Anterior cingulate cortex (tissue), 58 donors: ENCODE measurements at places on chromosomes 6 and 20.

- DNase-seq = no peak
Measured at GRCh38 chr20:32672982-32673851, 524 bp downstream of the C20orf203 start.

- DNase-seq = no peak
Measured at GRCh38 chr6:108966855-108967755, 118.9 kb downstream of the ARMC2 start.

- DNase-seq = no peak
Measured at GRCh38 chr20:20184706-20185105, 132.4 kb downstream of the CFAP61 start.

- no peak for DNase-seq
Measured at GRCh38 chr6:29757282-29757681, 34.0 kb downstream of the HLA-F start.

GRCh38 chr20:10475225-10475624 is 40.1 kb downstream of the SLX4IP start:
- DNase-seq = no peak

- no peak for DNase-seq
Measured at GRCh38 chr6:151412909-151413308, 21.6 kb upstream of the ZBTB2 start.

DNA sequence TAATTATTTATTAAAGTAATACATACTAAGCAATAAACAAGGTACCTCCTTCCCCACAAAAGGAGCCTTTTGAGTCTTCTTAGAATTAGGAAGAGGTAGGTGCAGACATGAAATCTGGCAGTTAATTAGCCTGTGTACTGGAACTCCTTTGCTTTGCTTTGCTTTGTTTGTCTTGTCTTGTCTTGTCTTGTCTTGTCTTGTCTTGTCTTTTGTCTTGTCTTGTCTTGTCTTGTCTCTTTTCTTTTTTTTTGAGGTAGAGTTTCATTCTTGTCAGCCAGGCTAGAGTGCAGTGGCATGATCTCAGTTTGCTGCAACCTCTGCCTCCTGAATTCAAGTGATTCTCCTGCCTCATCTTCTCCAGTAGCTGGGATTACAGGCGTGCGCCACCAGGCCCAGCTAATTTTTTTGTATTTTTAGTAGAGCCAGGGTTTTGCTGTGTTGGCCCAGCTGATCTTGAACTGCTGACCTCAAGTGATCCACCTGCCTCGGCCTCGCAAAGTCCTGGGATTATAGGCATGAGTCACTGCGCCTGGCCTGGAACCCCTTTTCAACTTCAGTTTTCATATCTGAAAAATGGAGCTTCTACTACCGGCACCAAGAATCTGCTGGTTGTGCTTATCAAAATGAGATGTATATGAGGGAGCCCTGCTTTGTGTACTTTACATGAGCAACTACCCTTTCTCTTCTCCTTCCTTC is 301.2 kb downstream of the CDKAL1 start:
- DNase-seq = no peak

GRCh38 chr6:108437821-108438220 is 122.9 kb upstream of the FOXO3 start:
- DNase-seq = no peak

- DNase-seq = no peak
Measured at GRCh38 chr20:44209686-44210405, 725 bp downstream of the OSER1 start.

DNA sequence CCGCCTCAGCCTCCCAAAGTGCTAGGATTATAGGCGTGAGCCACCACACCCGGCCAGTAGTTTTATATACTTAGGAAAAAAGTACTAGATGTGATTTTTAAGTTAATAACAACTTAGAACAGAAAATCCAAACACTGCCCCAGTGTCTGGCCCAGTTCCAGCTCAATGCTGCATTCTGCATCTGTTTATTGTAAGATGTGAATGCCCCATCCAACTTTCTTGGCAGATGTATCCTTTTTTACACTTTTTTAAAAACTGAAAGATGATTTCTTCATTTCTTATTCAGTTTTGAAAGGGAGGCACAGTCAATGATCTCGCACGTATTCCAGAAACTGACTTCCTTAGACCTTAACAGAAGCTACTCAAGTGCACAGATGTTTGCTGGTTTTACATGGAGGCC is 85.6 kb upstream of the SRSF6 start:
- no peak for DNase-seq

- DNase-seq = no peak
Measured at GRCh38 chr6:57222743-57223077, 603 bp upstream of the RAB23 start.

DNA sequence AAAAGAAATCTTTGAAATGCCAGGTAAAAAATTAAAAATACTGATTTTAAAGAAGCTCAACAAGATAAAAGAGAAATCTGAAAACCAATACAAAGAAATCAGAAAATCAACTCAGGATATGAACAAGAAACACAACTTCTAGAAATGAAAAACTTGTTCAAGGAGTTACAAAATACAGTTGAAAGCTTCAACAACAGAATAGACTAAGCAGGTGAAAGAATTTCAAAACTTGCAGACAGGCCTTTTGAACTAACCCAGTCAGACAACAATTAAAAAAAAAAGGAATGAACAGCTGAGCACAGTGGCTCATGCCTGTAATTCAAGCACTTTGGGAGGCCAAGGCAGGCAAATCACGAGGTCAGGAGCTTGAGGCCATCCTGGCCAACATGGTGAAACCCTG is 57.8 kb downstream of the PDSS2 start:
- no peak for DNase-seq

DNA sequence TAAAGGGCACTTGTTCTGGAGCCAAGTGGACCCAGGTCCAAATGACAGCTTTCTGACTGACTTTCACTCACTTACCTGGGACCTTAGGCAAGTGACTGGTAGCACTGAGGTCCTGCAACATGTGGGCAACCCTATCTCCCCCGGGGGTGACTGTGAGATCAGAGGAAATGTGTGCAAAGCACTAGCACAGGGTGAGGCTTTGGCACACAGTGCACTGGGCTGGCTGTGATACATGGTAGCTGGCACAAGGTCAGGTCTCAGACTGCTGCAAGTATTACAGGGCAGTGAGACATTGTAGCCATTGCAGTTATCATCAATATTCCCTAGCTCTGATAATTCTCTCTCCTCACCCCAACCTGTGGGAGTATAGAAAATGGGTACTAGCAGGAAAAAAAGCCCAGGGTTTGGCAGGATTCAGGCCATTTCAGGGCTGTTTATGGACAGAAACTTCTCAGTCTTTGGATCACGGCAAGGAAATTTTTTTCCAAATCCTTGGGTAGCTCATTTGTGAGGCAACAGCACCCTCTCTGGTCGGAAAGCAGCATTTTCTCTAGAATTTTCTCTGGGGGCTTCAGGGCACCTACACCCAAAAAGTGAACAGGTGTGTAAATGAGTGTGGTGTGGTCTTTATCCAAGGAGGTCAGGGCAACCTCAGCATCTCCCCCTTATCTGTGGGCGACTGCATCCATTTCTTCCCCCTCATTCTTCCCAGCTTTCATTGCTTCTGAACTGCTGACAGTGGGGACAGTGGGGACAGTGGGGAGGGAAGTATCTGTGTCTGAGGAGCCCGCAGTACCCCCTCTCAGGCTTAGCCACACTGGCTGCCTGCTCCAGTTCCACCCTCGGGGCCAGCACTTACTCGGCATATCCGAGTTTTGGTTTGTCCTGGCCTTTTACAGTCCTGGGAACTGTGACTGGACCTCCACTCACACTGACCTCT is 148.7 kb upstream of the PHACTR3 start:
- DNase-seq = no peak

GRCh38 chr6:27837625-27838057 is 74.6 kb downstream of the OR2B2 start:
- DNase-seq = no peak

DNA sequence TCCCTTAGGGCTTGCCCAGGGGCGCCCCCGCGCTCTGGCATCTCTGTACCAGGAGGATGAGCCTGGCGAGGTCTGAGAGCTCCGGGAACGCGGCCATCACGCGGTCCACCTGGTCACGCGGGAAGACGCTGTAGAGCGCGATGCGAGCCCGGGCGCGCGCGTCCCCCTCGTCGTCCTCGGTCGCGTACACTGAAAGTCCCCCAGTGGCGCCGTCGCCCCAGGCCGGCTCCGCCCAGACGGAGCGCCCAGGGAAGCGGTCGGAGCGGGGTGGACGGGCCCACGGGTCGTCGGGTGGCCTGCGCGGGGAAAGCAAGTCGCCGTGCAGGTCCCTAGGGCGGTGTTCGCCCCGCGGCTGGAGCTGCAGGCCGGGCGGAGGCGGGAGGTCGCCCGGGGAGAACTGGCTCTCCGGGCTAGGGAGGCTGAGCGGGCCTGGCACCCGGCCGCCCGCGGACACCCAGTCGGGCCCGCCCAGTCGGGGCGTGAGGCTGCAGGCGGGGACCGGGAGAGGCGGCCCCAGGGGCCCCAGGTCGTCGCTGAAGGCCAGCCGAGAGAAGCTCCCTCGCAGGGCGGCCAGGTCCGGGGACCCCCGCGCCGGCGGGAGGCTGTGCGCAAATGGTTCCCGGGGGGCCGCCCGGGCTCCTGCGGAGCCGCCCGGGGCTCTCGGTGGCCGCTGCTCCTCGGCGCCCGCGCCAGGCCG is 34.0 kb downstream of the ZC3H12D start:
- DNase-seq = no peak
